Neural progenitor cell (in vitro differentiated cells): ENCODE measurements at places on chromosomes 6 and 20. TPM values are rescaled to one million over a fixed set of nuclear protein-coding genes. Genes with fewer than 3 reads are reported as not detected.

The TP53TG5 gene
- 0.06 TPM in 1 of 2 replicates, not detected in the other for total RNA-seq

The BPIFB2 gene
- total RNA-seq, result not detected in 2 replicates

The FOXA2 gene
- total RNA-seq, result not detected in 2 replicates

The KHDC1 gene
- 7.0 and 13.2 TPM in 2 replicates for total RNA-seq

The OR11A1 gene
- not detected in 2 replicates for total RNA-seq

GRCh38 chr6:32171234-32171633 is 4.7 kb downstream of the AGPAT1 start:
- no peak for DNase-seq
- peaks cover 25% of the 10 kb centered on the region for H3K4me1 ChIP-seq
- H3K4me3 ChIP-seq, result no peak overlapping the region
- H3K27me3 ChIP-seq, result no peaks in the 10 kb centered on the region
- H3K36me3 ChIP-seq, result no peaks in the 10 kb centered on the region

DNA sequence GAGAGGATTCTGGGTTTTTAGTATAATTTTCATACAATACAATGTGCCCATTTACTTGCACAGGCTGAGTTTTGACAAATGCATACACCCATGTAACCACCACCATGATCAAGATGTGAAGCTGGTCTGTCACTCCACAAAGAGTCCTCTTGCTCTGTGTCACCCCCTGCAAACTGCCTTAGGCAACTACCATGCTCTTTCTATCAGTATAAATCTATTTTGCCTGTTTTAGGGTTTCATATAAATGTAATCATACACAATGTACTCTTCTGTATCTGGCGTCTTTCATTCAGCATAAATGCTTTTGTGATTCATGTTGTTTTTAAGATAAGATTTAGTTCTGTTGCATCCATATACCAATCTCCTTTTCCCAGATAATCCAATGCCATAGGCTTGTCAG is 181.9 kb upstream of the KCNG1 start:
- no peaks in the 10 kb centered on the region for H3K36me3 ChIP-seq
- DNase-seq, result no peak
- no peak overlapping the region for H3K4me3 ChIP-seq
- no peaks in the 10 kb centered on the region for H3K4me1 ChIP-seq

DNA sequence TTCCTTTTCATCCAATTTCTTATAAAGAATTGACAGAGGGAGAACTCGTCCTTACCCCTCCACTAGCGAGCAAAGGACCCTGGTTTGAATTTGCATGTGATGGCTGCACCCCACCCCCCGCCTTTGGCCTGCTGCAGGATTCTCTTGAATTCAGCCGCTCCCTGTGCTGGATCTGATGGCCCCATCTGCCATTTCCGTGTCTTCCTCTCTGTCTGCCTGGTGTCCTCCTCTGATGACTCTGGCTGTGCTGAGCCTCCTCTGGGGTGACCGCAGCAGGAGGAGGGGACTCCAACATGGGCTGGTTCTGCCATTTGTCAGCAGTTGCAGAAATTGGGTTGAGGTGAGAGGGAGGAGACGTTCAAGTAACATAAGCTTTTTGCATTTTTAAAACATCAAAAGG is 188.8 kb downstream of the DLL1 start:
- no peaks in the 10 kb centered on the region for H3K27me3 ChIP-seq
- H3K27ac ChIP-seq, result no peak overlapping the region
- DNase-seq, result no peak
- no peak overlapping the region for H3K4me3 ChIP-seq
- no peaks in the 10 kb centered on the region for H3K36me3 ChIP-seq

GRCh38 chr20:19936466-19937200 is 80.5 kb upstream of the NAA20 start:
- H3K36me3 ChIP-seq, result no peaks in the 10 kb centered on the region
- no peak for DNase-seq
- H3K4me3 ChIP-seq, result no peak overlapping the region
- H3K27ac ChIP-seq, result no peak overlapping the region

DNA sequence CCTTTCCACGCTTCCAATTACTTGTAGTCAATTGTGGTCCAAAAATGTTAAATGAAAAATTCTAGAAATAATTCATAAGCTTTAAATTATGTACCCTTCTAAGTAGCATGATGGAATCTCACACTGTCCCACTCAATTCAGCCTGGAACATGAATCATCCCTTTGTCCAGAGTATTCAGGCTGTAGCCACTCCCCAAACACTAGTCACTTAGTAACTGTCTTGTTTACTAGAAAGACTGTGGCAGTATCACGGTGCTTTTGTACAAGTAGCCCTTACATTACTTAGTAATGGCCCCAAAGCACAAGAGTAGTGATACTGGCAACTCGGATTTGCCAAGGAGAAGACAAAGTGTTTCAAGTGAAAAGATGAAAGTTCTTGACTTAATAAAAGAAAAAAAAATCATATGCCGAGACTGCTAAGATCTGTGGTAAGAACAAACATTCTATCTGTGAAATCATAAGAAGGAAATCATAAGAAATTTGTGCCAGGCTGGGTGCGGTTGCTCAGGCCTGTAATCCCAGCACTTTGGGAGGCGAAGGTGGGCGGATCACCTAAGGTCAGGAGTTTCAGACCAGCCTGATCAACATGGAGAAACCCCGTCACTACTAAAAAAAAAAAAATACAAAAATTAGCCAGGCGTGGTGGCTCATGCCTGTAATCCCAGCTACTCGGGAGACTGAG is 168.5 kb upstream of the SIM1 start:
- H3K27ac ChIP-seq, result no peak overlapping the region
- H3K36me3 ChIP-seq, result peaks cover 3% of the 10 kb centered on the region
- no peaks in the 10 kb centered on the region for H3K27me3 ChIP-seq
- H3K4me1 ChIP-seq, result no peaks in the 10 kb centered on the region

DNA sequence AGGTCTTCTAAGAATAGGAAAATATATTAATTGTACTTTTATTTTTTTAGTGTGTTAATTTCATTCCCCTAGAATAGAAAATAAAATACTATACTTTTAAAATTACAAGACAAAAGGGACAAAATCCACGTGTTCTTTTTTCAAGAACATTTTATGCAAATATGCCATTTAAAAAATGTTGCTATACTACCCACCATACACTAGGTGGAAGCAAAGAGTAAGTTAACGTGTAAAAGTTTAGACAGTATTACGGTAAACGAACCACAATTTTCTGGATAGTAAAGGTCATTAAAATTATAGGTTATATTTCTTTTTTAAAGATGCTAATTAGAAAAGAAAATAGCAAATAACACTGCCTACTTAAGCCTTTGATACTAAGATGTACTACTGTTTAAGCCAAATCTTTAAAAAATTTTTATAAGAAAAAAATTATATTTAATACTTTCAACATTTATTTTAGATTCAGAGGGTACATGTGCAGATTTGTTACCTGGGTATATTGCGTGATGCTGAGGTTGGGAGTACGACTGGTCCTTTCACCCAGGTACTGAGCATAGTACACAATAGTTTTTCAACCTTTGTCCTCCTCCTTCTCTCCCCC is 287.6 kb downstream of the PHF3 start:
- H3K4me3 ChIP-seq, result no peak overlapping the region
- peaks cover 30% of the 10 kb centered on the region for H3K4me1 ChIP-seq
- H3K27me3 ChIP-seq, result no peaks in the 10 kb centered on the region
- peak; percentile 55 for DNase-seq

GRCh38 chr20:39849664-39850063 is 839.4 kb downstream of the MAFB start:
- no peak overlapping the region for H3K4me3 ChIP-seq
- no peak for DNase-seq
- H3K27ac ChIP-seq, result peak overlapping the region; percentile 69
- H3K36me3 ChIP-seq, result no peaks in the 10 kb centered on the region

DNA sequence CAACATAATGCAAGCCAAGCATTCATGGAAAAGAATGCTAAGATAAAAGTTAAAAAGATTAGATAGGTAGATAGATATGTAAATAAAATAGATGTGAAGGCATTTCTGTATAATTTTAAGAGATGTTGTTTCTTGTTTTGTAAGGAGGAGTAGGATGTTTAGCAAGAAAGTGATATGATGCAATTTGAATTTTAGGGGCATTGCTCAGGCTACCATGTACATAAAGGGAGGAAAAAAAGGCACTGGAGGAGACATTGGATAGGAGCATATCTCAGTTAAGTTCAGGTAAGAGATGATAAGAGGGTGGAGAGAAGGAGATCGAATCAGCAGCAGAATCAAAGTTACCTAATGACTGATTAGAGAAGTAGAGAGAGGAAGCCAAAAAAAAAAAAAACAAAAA is 194.7 kb downstream of the TENT5A start:
- H3K27ac ChIP-seq, result no peak overlapping the region
- no peak overlapping the region for H3K4me3 ChIP-seq
- peaks cover 14% of the 10 kb centered on the region for H3K4me1 ChIP-seq

DNA sequence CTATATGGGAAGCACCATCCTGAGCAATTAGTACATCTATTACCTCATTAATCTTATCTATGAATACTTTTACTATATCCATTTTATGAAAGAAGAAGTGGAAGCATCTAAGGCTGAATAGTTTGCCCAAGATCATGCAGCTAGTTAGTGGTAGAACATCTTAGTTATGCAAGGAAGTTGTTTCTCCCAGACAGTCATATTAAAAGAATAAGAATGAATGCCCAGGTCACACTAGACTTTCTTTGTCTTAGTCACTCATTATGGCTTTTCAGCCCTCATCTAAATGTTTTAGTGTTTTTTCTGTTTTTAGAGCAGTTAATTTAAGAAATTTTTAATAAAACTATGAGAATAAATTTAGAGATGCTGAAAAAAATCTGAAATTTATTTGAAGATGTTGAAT is 517.5 kb downstream of the CDKAL1 start:
- H3K27ac ChIP-seq, result no peak overlapping the region
- no peaks in the 10 kb centered on the region for H3K4me1 ChIP-seq
- H3K36me3 ChIP-seq, result no peaks in the 10 kb centered on the region
- no peak overlapping the region for H3K4me3 ChIP-seq
- no peak for DNase-seq
- no peaks in the 10 kb centered on the region for H3K27me3 ChIP-seq

GRCh38 chr6:27868311-27868710 is 43.9 kb downstream of the OR2B2 start:
- no peak for DNase-seq
- no peaks in the 10 kb centered on the region for H3K36me3 ChIP-seq
- no peaks in the 10 kb centered on the region for H3K27me3 ChIP-seq
- peak overlapping the region; percentile 83 for H3K27ac ChIP-seq

DNA sequence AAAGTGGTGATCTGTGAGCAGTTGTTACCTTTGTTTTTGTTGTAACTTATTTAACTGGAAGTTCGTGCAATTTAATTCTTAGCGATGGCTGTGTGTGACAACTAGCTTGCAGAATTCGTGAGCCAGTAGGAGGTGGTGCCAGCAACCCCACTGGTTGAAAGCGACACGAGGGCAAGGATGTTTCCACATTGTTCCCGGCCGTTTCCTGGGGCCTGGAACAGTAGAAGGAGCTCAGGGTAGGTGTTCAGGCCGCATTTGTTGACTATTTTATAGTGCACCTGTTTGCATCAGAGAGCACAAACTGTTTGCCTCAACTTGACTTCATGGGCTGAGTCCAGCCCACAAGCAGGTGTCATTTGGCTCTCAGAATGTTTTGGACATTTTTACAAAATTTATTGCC is 112.1 kb upstream of the PTPN1 start:
- H3K4me1 ChIP-seq, result no peaks in the 10 kb centered on the region
- no peaks in the 10 kb centered on the region for H3K27me3 ChIP-seq
- no peak for DNase-seq
- H3K27ac ChIP-seq, result no peak overlapping the region
- H3K36me3 ChIP-seq, result no peaks in the 10 kb centered on the region

GRCh38 chr20:2524709-2525506 is 11.5 kb upstream of the TMC2 start:
- peaks cover 6% of the 10 kb centered on the region for H3K4me1 ChIP-seq
- H3K4me3 ChIP-seq, result peak overlapping the region; percentile 89
- H3K27me3 ChIP-seq, result peaks cover 95% of the 10 kb centered on the region
- no peaks in the 10 kb centered on the region for H3K36me3 ChIP-seq
- peak; percentile 80 for DNase-seq

DNA sequence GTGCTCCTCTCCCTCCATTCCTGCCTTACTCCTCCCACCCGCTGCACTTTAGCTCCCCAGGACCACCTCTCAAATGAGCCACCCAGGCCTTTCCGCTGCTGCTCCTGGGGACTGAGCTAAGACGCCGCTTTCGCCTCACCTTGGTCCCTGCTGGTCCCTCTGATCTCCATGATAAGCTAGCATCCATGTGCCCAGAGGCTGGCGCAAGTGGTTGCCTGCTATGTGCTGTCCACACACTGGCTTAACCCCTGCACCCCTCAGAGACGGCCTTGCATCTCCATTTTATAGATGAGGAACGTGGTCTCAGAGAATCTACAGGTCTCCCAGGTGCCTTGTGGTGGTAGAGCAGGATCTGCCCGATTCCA is 160.1 kb upstream of the PMEPA1 start:
- DNase-seq, result no peak
- no peaks in the 10 kb centered on the region for H3K27me3 ChIP-seq
- H3K36me3 ChIP-seq, result no peaks in the 10 kb centered on the region
- H3K4me1 ChIP-seq, result peaks cover 8% of the 10 kb centered on the region

GRCh38 chr20:278607-279571 is 11.7 kb downstream of the C20orf96 start:
- DNase-seq, result peak; percentile 33
- no peak overlapping the region for H3K4me3 ChIP-seq
- H3K27ac ChIP-seq, result no peak overlapping the region
- no peaks in the 10 kb centered on the region for H3K27me3 ChIP-seq

DNA sequence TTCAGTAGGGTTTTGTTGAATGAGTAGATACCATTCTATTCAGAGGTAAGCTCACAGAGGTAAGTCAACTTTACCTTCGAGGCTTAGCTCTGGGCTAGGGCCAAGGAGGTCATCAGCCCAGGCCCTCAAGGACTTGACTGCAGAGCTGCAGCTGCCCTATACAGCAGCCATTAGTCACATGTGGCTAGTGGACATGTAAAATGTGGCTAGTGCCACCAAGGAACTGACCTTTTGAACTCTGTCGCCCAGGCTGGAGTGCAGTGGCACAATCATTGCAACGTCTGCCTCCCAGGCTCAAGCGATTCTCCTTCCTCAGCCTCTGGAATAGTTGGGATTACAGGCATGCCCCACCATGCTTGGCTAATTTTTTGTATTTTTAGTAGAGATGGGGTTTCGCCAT is 47.9 kb upstream of the EPB41L1 start:
- peaks cover 4% of the 10 kb centered on the region for H3K27me3 ChIP-seq
- H3K4me3 ChIP-seq, result no peak overlapping the region
- H3K27ac ChIP-seq, result no peak overlapping the region
- DNase-seq, result no peak

DNA sequence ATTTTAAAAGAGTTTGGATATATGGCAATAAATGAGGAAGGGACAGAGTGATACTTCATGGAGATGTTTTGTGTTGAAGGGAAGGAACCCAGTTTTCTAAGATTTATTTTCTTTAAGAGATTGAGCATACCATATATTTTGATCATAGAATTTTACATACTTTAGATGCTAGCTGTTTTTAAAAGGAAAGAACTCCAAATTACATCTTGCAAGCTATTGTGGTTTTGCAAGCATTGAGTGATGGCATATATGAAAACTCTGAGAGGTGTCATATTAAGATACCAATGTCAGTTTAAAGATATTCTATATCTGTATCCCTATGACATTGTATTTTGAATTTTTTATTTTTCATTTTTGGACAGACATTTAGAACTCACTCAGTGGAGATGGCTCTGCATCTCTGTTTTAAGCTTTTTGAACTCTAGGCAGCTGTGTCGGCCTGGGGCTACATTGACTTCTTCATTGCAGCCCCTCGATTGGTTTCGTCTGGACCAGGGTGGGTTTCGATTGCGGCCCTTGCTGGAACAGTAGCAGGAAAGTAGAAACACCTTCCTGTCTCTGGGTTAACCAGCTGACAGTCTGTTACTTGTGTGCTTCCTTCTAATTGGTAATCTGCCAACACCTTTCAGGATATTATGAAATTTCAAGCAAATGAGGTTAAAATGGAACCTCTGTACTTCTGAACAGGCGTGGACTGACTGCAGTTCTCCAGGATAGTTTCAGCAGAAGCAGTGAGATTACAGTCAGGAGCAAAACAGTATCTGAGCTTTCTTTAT is 14.0 kb downstream of the IGF2R start:
- DNase-seq, result no peak
- H3K36me3 ChIP-seq, result no peaks in the 10 kb centered on the region
- H3K4me3 ChIP-seq, result no peak overlapping the region
- peaks cover 13% of the 10 kb centered on the region for H3K4me1 ChIP-seq
